ENCODE measurements at places on chromosomes 12 and 14.

- no peak for DNase-seq
Observed at GRCh38 chr12:41224066-41224465, 35.9 kb downstream of the PDZRN4 start.

DNA sequence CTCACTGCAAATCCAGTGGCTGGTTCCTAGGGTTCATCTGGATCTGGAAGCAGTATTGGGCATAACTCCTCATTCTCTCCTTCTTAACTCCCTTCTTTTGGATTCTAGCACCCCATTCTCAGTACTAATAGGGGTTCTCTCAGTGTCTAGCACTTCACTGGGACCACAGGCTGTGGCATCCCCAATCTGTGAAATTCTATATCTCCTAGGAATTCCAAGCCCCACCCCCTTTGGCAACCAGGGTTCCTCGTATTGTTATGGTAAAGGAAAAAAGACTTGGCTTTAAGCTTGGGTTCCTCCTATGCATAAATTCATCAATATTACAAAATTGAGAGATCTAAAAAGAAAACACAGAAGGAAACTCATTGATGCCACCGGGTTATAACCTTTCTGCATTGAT is 45.0 kb upstream of the FBXO21 start:
- DNase-seq = no peak

- DNase-seq = peak; percentile 77
Observed at GRCh38 chr14:79583738-79584408, 627.4 kb downstream of the DIO2 start.

GRCh38 chr12:28130625-28131598 is 59.3 kb upstream of the CCDC91 start:
- peak; percentile 98 for DNase-seq

DNA sequence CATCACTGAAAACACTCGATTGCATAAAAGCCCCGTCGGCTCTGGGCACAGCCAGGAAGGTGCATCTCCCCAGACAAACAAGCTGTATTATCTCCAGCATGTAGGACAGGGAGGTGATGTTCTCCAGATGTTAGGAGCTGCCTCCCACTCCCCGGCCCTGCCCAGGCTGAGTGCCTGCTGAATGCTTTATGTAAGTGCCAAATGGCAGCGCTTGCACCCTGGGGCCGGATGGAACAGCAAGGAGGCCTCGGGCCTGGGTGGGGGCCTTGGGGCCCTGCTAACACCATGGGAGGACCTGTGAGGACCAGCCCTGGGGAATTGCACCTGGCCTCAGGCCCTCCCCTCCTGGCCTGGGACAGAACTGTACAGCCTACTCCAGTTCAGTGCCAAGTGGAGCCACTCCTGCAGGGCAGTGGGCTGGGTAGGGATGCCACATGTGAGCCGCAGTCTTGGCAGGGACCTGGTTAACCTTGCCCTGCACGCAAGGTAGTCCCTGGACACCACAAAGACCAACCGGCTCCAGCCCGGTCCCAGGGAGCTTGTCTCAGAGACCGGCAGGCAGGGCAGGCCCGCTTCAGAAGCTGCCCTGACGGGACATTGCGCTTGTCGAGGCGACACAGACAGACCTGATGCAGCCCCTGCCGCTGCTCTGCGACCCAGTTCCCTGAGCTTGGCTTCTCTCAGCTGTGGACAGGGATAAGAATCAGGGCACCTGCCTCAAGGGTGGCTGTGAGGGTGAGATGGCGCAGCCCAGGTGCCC is 35.3 kb upstream of the PPP1R13B start:
- no peak for DNase-seq

- peak; percentile 56 for DNase-seq
Observed at GRCh38 chr14:76918256-76918781, 92.1 kb downstream of the LRRC74A start.

DNA sequence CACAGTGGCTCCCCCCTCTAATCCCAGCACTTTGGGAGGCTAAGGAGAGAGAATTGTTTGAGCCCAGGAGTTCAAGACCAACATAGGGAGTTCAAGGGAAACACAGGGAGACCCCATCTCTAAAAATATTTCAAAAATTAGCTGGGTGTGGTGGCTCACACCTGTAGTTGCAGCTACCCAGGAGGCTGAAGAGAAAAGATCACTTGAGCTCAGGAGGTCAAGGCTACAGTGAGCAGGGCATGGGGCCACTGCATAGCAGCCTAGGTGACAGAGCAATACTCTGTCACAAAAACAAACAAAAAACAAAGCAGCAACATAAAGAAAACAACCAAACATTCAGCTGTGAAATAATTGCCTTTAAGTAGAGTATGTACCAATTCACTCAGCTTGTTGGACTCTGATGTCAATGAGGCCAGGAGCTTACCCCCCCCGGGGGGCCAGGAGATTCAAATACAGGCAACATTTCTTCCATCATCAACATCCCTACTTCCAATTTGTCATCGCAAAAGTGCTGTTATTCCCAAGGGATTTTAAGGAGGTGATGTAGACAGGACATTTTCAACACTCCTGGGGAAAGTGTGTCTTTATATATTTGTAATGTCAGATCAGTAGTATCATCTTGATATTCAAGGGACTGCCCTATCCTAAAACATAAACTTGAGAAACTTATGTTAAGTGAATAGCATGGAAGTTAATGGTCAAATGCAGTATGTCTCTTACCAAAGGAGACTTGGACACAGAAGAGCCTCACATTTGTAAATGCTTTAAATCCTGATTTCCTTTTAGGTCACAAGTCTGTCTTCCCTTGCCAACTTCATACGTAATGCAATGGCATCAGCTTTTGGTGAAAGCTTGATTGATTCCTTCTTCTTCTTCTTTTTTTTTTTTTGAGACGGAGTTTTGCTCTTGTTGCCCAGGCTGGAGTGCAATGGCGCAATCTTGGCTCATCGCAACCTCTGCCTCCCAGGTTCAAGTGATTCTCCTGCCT is 40.6 kb upstream of the AEBP2 start:
- no peak for DNase-seq

DNA sequence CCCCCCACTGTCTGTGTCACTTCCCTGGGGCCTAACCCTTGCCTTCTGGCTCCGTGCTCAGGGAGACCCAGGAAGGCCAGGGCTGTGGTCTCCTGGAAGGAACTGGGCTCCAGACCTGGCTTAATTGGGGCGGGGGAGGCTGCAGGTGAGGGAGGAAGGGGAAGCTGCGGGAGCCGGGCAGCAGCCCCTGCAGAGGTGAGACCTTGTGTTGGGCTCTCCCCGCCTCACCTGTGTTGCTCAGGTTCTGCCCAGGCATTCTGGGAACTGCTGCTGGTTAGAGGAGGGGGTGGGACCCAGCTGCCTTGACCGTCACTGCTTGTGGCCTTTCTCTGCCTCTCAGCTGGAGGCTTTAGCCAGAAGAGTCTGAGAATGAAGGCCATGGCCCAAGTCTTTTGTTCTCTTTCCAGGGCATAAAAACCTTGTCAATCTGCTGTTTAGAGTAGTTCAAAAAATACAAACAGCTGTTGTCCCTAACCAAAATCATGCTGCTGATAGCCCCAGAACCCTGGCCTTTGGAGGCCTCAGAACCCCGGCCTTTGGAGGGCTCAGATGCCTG is 247.6 kb downstream of the CHST11 start:
- no peak for DNase-seq

DNA sequence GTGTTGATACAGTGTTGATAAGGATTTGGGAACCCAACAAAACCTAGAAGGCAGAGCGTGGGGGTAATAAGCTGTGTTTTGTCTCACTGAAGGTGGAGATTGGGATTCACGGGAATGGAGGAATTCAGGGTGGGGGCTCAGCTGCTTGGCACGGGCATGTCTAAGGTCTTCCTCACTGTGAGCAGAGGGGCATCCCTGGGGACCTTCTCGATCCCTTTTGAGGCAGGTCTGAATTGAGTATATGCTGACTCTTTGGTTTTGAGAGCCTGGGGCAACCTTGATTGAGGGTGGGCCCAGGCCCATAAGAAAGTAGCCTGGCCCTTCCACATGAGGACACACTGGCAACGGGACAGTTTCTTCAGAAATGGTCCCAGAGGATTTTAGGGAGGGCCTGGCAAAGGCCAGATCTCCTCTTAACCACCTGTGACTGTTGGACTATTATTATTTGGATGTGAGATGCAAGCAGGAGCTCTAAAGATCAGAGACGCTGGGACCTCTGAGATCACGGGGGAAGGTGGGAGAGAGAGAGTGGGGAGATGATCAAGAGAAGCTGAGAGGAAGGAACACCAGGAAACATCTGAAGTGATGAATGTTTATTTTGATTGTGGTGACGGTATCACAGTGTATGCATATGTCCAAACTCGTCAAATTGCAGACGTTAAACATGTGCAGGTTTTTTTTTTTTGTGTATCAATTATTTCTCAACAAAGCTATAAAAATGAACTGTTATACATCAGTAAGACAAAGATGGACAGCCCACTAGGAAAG is 48.4 kb downstream of the SMIM41 start:
- DNase-seq = no peak

GRCh38 chr14:95190346-95190840 is 33.1 kb upstream of the DICER1 start:
- DNase-seq = no peak

All from retinal pigment epithelial cell (primary cell).